ENCODE measurements at places on chromosomes 16 and 17.
A peak's percentile ranks its signal among the peaks of the same experiment; 100 is the strongest.

DNA sequence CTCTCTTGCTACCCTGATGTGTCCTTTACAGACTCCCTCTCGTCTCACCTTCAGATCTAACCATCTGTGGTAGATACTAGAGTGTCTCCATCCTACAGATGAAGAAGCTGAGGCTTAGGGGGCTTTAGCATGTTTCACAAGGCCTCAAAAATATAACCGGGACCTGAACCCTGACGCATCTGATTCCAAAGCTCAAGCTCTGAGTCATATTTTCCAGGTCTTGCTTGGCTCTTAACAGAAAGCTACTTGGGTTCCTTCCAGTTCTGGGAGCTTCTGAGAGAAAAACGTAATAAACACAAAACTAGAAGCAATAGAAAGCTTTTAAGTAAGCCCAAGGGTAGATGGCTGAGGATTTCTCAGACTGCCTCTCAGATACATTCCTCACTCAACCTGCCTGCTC, 224.3 kb upstream of the EEF2KMT start:
- no peak for DNase-seq

DNA sequence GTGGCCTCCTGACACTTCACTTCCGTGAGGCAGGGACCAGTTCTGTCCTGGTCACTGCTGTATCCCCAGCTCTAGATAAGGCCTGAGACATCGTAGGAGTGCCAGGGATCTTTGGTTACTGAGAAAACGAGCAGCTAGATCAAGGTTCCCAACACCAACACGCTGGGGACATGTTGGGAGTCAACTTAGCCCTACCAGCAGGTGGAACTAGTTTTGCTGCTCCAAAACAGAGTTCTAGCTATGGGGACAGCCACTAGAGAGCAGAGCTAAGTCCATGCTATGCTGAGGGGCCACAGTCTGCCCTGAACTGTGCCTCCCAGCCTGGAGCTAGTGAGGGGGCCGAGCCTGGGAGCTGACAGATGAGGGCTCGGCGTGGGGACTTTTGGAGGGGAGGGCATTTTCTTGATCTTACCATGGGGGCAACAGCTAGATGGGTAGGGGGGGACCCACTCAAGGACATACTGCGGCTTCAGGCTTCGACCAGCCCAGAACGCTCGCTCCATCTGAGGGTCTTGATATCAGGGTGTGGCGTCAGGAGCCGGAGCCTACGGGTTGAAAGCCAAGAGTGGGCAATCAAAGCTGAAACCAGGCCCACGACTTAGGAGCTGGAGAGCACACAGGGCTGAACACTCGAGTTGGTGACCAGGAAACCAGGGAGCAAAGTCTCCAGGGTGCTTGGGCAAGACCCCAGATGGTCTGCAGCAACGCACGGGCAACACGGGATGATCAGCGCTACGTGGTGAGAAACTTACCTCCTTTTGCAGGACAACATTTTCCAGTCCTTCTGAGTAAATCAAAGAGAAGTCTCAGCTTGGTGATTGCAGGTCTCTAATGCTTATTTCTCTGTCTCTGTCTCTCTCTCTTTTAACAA, 13.4 kb downstream of the SNX20 start:
- DNase-seq = no peak

GRCh38 chr16:278863-279366, 1.5 kb upstream of the ARHGDIG start:
- no peak for DNase-seq

- DNase-seq = no peak
Measured at GRCh38 chr16:84038469-84038868, 4.1 kb downstream of the SLC38A8 start.

DNA sequence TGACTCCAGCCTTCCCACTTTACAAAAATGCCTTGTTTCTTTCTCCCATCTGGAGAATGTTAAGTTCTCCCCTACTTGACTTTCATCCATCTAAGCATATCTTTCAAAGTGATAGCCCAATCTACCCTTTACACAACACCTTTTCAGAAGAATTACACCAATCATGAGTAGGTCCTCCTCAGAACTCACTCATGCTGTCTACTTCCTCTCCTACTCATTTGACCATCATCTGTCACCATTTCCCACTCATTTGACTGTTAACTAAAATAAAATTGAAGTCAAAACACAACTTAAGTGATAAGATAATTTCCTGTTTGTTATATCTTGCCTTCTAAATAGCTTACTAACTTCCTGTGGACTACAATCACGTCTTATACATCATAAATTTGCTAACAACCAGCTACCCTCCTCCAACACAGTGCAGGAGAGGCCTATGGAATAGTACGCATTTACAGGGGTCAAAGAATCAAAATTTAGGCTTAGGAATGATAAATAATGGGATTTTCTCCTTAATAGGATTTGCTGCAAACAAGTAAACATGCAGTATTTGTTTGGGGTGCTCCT, 16.1 kb downstream of the KCNJ16 start:
- no peak for DNase-seq

- peak; percentile 11 for DNase-seq
Measured at GRCh38 chr17:74513987-74514631, 17.2 kb downstream of the CD300LB start.

- peak; percentile 2 for DNase-seq
Measured at GRCh38 chr16:56451753-56452689, 667 bp downstream of the OGFOD1 start.

DNA sequence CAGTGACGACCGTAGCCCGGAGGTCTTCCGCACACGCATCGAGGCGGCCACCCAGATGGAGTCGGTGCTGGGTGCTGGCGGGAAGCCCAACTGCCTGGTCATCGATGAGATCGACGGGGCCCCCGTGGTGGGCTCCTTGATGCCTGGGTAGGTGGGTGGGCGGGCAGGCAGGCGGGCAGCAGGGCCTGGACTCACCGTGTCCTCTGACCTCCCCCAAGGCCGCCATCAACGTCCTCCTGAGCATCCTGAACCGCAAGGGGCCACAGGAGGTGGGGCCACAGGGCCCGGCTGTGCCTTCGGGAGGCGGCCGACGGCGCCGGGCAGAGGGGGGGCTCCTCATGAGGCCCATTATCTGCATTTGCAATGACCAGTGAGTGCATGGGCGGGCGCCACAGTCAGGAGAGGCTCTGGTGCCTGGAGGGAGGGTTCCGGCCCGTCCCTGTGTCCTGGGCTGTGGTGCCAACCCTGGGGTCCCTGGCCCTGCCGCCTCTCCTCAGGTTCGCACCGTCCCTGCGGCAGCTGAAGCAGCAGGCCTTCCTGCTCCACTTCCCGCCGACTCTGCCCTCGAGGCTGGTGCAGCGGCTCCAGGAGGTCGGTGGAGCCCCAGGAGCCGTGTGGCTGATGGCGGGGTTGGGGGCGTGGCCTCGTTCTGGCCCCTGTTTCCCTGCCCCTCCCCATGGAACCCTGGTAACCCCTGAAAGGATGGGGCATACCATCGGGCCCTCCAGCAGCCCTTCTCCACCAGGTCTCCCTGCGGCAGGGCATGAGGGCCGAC, 4.0 kb downstream of the CHTF18 start:
- no peak for DNase-seq

DNA sequence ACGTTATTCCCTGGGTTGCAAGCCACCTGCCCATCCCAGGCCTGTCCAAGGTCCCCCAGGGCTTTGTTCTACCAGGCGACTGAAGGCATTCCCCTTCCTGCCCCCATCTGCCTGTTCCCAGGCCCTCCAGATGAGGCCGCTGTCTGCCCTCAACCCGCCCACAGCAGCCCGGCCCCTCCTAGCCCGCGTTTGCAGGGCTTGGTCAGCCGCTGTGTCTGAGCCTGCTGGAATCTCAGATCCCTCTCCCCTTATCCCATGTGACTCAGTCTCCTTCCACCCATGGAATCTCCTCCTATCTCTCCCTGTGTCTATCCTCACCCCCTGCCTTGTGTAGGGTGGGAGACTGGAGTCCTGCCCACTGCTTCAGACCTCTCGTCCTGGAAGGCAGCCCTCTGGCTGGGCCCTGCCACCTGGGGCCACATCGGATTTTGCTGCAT, 186.0 kb upstream of the TNRC6C start:
- DNase-seq = peak; percentile 11
